ENCODE measurements at places on chromosomes 5 and 9.
A peak's percentile ranks its signal among the peaks of the same experiment; 100 is the strongest.

DNA sequence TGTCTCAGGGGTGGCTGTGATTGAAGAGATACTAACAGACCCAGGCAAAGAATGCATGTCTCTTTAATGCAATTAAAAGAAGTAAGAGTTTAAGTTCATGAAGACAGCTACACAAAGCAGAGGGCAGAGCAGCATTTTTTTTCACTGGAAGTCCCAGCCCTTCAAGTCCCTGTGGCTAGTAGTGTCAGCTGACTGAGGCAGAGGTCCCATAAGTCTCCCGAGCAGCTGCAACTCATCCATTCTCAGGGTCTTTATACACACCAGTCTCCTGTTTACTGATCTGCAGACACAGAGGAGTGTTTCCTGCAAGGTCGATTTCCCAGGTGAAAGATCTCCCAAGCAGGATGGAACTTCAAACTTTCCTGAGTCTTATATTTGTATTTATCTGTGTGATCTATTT lies 169.4 kb upstream of the GLRA1 start:
- no peak for DNase-seq

DNA sequence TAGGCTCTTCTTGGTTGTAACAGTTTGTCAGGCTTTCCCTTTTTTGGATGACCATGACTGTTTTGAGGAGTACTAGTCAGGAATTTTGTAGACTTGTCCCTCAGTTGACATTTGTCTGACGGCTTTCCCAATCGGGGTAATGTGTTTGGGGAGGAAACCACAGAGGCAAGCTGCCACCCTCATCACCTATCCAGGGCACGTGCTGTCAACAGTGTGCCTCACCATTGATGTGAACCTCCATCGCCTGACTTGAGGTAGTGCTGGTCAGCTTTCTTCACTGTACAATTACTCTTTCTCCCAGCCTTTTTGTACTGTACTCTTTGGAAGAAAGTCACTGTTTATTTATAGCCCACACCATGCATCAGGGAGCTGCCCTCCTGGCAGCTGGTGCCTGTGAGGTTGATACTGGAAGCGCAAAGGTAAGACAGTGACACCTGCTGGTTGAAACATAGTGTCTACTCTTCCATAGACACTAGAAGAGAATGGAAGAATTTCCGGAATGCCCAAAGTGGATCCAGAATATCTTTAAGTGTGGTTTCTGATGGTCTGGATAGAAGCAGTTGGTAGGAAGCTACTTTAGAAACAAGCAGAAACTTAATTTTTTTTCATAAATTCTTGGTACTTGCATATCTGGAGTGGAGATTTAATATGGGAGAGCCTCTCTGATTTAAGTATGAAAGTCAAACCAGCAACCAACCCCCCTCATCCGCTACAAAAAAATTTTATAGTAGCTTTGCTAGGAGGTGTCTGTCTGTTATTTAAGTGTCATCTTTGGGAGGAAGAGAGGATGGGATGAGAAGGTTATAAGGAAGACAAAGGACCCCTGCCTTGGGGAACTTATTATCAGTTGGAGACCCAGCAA lies 69.3 kb downstream of the SNX30 start:
- peak; percentile 28 for DNase-seq

DNA sequence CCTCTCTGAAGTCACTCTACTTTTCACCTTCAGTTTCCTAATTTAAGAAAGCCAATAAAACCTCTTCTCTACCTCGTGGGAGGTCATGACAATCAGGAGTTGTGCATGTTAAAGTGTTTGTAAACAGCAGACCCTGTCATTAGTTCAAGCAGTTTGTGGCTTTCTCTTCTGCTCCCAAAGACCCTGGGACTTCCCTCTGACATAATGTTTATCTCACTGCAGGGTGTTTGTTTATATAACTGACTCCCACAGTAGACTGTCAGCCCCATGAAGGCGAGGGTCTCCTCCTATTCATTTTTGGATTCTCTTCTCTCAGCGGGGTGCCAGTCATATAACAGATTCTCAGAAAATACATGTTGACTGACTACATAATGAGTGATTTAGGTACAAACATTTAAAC lies 360.0 kb upstream of the ZNF462 start:
- no peak for DNase-seq

GRCh38 chr5:73436535-73437100 lies 12.0 kb downstream of the FOXD1 start:
- DNase-seq, result no peak

DNA sequence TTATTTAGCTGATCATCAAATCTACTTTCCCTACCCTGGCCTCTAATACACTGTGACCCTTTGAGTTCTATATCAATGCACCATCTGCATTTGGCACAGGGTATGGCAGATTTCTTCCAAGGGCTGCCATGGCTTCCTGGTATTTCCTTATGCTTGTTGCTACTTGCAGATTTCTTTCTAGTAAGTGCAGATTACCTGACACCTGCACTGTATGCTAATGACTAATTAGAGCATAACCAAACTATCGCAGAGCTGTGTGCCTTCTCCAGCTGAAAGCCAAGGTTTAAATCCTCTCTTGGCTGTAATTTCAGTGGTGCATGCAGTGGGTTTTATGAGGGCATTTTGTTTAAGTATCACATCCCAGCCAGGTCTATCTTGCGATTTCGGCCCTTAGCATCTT lies 293.7 kb downstream of the KIF4B start:
- DNase-seq, result no peak

- DNase-seq, result no peak
Observed at GRCh38 chr5:143776951-143777350, 35.0 kb upstream of the HMHB1 start.
